ENCODE measurements at places on chromosomes 4 and X.

DNA sequence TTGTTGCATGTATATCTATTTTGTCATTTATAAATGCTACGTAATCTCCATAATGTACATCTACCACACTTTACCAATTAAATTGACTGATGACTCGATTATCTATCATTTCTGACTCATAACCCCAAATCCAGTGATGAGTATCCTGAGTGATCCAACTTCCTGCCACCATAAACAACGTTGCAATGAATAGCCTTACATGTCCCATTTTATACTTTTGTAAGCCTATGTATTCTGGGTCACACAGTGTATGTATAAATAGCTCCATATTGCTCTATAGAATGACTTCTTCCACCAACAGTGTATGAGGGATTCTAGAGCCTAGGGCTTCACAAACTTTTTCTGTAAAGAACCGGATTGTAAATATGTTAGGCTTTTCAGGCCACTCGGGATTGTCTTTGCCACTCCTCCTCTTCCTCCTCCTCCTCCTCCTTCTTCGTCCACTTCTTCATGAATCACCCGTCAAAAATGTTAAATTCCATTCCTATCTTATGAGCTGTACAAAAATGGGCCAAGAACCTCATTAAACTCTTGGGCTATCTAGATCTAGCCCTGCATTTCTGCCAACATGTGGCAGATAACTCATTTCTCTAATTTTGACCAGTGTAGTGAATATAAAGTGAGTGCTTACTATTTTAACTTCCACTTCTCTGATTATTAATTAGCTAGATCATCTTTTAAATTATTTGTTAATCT lies 672.2 kb upstream of the AMOT start:
- DNase-seq = no peak

- DNase-seq = no peak
Observed at GRCh38 chr4:118883861-118884260, 4.8 kb upstream of the SYNPO2 start.

DNA sequence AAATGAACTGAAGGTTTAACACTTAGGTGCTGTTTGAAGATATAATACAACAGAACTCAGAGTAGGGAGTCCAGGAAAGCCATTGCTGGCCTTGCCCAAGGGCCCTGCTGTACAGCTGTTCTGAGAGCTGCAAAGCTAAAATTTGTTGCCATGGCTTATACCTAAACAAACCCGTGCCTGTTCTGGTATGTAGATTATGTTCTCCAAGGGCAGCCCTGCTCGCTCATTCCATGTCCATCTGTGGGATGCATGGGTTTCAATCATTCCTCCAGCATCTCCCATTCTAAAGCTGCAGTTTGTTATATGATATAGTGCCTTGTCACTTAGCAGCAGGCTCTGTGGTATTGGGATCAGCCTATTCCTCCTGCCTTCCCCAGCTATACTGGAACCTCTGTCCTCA lies 80.8 kb upstream of the BMPR1B start:
- no peak for DNase-seq

DNA sequence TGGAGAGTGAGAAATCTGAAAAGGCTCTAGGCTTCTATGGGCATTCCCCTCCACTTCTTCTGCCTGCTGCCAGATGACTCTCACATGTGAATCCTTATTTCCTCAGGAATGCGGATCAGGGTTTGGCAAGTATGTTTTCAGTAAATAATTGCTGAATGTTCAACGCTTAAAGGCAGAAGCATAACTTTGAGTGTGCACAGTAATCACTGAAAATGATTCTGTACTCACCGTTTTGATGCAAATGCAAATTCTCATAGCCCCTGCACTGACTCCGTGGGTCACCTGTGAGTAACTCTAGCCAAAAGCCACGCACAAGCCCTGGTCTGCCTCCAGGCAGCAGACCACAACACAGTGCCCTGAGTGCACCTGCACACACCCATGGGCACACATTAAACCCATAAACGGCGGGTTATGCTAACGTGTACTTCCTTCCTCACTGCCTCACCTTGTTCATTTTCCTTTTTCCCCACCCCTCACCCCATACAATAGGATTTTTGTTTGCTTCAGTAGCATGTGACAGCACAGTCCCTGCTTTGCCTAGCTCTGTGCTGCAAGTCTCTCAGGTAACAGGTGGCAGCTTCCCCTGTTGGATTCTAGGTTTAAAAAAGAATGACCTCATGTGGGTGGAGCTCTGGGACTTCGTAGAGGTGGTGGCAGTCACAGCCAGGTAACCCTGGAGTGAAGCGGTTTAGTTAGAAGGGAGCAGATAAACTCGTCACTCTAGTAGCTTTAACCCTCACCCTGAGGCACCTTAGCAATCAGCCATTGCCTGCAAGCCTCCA lies at the start of gene ARHGEF38:
TSS of gene ARHGEF38 (plus strand) at position 656 of the 782 bp plus-strand sequence. CDS start 146 bp downstream, outside the sequence.
- no peak for DNase-seq

- no peak for DNase-seq
Observed at GRCh38 chrX:128012015-128012414, 40.2 kb downstream of the ACTRT1 start.

GRCh38 chr4:126209147-126209546 lies 894.4 kb downstream of the FAT4 start:
- DNase-seq = no peak

GRCh38 chr4:69823481-69824186 lies 36.3 kb downstream of the SULT1E1 start:
- no peak for DNase-seq

GRCh38 chr4:128256539-128256938 lies 31.1 kb downstream of the PGRMC2 start:
- no peak for DNase-seq

- DNase-seq = no peak
Observed at GRCh38 chrX:24023972-24024669, 2.9 kb downstream of the KLHL15 start.

GRCh38 chrX:1492421-1493012 lies 39.8 kb upstream of the ASMTL start:
- DNase-seq = no peak

DNA sequence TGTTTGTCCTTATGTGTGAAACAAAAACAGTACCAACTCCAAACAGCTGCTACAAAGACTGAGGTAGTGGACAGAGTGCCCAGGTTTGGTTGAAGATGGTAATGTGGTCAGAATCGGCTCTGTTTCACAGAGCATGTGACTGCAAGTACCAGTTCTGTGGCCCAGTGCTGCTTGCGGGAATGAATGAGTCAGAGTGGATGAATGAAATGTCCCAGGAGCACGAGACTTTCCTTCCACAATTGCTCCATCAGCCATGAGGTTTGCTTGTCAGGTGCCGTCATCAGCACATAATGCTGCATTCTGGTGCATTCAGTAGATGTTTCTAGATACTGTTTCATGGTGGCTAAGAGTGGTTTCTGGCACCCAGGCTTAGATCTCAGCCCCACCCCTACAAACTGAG lies 84.2 kb downstream of the GPR143 start:
- DNase-seq = no peak

- DNase-seq = no peak
Observed at GRCh38 chr4:127685292-127685691, 44.9 kb upstream of the SLC25A31 start.

DNA sequence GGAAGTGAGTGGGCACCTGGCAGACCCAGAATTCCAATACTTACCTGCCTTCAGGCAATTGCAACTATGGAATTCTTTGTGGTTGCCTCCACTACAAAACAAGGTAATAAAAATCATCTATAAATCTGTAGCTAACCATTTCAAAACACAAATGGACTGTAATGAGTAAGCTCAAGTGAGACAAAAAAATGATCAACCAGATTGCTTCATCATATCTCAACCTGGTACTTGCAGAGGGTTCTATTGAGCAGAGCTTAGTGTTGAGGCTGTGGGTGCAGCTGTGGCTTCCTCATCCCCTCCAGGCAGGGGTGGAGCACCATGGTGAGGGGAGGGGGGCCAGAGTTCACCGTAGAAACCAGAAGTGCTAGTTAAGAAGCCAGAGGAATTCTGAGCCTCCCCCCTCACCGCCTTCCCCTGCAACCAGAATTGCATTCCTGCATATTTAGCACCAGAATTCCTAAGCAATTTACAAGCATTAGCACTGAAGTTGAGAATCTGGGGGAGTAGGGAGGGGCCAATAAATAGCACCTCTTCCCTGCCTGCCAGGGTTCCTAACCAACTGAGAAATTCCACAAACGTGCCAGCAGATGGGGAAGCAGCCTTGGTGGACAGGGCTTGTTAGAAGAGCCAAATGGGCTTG lies 11.5 kb downstream of the CTAG1A start:
- DNase-seq = no peak

DNA sequence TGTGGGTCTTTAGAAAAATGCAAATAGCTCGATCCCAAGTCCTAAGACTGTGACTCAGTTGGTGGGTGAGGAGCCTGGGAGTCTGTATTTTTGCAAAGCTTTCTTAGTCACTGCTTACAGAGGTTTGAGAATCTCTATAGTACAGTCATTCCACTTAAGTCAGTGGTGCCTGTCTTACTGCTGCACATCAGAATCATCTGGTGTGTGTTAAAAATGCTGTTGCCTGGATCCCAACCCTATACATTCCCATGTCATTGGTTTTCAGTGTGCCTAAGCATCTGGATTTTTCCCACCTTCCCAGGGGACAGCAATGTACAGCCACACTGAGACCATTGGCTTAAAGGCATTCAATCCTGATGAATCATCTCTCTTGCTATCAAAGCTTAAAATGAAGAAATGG lies 21.0 kb upstream of the GEMIN8 start:
- no peak for DNase-seq
